ENCODE measurements at places on chromosomes 11 and 22. TPM values are rescaled to one million over a fixed set of nuclear protein-coding genes. Genes with fewer than 3 reads are reported as not detected.

PTPN5 gene
- polyA plus RNA-seq: not detected

ST13 gene
- polyA plus RNA-seq: 174 TPM

FUT4 gene
- 2.2 TPM for polyA plus RNA-seq

ZNF143 gene
- 41.7 TPM for polyA plus RNA-seq

AGBL2 gene
- polyA plus RNA-seq: 1.6 TPM

VSIG10L2 gene
- not detected for polyA plus RNA-seq

C22orf31 gene
- polyA plus RNA-seq: not detected

C11orf16 gene
- 0.10 TPM for polyA plus RNA-seq

MMP12 gene
- polyA plus RNA-seq: not detected

B3GAT1 gene
- not detected for polyA plus RNA-seq

IGLL5 gene
- 0.26 TPM for polyA plus RNA-seq

CBLIF gene
- not detected for polyA plus RNA-seq

IFT27 gene
- polyA plus RNA-seq: 9.8 TPM

SCGB1A1 gene
- polyA plus RNA-seq: not detected

OR9G1 gene
- polyA plus RNA-seq: not detected

CDCA5 gene
- not detected for polyA plus RNA-seq

CD6 gene
- 298 TPM for polyA plus RNA-seq

GPR83 gene
- 0.14 TPM for polyA plus RNA-seq

CREBZF gene
- polyA plus RNA-seq: 13.7 TPM

All from CD4-positive, alpha-beta memory T cell (primary cell).